ENCODE measurements at places on chromosomes 16 and 17.
A peak's percentile ranks its signal among the peaks of the same experiment; 100 is the strongest.

GRCh38 chr17:61699694-61700093 is 108.7 kb upstream of the NACA2 start:
- DNase-seq = no peak

DNA sequence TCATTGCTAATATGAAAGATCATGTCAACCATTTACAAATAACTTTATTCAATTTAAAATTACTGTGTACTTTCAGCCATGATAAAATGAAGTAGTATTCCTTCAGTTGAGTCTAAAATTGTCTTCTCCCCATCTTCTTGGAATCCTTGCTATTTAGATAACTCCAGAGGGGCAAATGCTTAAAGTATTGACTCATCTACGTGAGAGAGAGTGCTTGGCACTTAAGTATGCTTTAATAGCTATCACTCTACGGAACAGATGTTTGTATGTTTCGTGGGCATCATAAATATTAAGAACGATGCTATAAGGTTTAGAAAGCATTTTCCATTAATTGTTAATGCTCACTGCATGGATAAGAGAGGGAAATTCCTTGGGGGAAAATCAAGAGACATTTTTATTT is 69.3 kb upstream of the MED13 start:
- DNase-seq = no peak

- no peak for DNase-seq
Measured at GRCh38 chr16:54542805-54543505, 256.4 kb upstream of the IRX3 start.

GRCh38 chr17:79478051-79478461 is 132.8 kb downstream of the RBFOX3 start:
- no peak for DNase-seq

DNA sequence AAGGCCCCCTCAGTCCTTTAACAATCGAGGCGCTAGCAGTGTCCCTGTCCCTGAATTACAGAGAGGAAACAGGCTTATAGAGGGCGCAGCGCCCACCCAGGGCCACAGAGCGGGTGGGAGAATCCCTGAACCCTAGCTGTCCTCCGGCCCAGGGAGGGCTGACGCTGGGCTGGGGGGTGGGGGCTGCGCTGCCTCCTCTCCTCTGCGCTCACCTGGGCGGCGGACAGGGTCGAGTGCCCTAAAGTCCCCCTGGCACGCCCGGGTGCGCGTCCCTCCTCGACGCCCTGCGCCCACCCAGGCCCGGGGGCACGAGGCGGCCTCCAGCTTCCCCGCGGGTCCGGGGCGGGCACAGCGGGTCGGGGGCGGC is 200.4 kb upstream of the N4BP1 start:
- DNase-seq = no peak

DNA sequence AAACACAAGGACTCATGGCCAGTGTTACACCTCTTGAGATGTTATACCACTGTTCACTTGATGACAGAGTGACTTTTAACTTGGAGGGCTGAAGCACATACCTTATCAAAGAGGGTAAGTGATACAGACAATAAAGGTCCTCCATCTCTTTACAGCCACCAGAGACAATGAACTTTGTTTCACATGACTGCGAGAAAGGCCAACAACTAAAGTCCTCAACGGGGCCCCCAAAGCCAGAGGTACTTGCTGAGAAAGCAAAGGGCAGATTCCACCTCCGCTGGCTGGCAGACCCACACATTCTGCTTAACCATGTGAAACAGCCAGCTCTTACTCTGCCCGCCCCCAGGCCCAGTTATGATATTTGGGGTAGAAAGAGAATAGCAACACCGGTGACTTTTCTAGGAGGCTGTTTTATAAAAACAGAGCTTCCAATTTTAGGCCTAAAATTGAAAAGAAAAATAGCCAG is 21.4 kb downstream of the DCUN1D3 start:
- DNase-seq = no peak

DNA sequence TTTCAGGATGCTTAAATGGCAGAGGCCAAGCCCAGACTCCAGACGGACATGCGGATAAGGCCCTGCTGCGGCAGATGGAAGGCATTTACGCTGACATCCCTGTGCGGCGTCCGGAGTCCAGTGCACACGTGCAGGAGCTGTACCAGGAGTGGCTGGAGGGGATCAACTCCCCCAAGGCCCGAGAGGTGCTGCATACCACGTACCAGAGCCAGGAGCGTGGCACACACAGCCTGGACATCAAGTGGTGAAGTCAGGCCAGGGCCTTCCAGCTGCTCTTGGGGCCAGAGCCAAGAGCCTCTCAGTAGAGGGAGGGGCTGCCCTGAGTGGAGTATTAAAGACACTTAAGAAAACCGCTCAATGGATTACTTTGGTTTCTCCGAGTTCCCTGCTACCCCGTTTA is 29.4 kb downstream of the NARF start:
- no peak for DNase-seq

GRCh38 chr16:28883221-28883996 is 5.1 kb downstream of the ATP2A1 start:
- DNase-seq = no peak

DNA sequence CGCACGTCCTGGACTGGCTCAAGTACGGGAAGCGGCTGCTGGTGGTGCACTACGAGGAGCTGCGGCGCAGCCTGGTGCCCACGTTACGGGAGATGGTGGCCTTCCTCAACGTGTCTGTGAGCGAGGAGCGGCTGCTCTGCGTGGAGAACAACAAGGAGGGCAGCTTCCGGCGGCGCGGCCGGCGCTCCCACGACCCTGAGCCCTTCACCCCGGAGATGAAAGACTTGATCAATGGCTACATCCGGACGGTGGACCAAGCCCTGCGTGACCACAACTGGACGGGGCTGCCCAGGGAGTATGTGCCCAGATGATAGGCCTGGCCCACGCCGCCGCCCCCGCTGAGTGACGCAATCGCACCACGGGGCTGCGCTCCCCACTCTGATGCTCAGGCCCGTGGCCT is 50.2 kb downstream of the WSCD1 start:
- no peak for DNase-seq

- DNase-seq = no peak
Measured at GRCh38 chr16:3564130-3564888, 12.9 kb downstream of the NLRC3 start.

DNA sequence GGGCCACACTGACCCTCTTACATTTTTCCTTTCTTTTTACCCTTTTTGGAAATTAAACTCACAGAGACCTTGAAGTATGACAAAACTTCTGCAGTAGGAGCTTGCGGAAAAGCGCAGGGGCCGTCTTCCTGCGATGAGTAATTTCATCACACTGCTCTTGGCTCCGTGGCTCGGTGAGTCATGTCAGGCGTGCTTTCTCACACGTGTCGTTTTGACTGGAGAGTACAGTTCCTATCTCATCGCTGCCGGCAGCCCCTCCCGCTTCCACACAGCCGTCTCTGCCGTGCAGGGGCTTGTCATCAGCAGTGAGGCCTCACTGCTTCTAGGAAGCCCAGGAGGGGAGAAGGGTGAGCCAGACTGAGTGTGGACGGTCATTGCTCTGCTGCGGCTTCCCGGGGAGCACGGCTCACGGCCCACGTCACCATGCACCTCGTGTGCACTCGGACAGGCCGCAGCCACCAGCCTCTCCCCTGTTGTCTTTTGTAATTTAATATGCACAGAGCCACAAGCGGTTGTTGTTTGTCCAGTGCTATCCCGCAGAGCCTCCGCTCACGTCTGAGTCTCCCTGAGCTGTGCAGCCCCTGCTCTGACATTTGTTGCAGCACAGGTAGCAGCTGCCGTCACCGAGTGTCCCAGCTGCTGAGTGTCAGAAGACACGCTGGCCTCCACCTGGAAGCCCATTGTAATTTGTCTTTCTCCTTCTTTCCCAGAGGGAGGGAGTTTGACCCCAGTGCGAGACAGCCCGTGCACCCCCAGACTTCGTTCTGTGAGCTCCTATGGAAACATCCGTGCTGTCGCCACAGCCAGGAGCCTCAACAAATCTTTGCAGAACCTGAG is 99.4 kb upstream of the CHMP6 start:
- DNase-seq = peak; percentile 91

DNA sequence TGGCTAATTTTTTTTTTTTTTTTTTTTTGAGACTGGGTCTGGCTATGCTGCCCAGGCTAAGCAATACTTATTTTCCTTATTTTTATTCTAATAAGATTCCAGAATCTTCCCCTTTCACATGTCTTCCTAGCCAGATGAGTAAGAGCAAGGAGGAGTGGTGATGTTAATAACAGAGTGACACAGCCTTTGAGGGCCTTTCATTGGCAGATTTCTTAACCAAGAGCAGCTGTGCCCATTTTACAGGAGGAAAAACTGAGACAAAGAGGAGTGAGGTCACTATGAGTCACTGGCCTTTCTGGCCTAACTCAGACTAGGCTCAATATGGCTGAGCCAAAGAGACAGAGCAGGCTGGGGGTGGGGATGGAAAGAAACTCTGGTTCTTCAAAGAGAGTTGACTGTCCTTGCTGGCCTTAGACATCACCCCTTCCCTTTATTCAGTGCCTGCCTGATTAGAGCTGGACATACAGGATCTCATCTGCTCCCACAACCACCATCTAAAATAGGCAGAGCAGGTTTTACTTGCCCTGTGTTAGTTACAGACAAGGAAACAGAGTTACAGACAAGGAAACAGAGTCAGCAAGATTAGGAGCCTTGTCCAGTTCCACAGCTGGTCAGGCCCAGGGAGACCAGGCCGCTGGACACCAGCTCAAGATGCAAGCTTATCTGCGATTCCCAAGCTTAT is 50.0 kb upstream of the TOB1 start:
- DNase-seq = no peak

- DNase-seq = no peak
Measured at GRCh38 chr16:49734331-49734730, 121.6 kb downstream of the ZNF423 start.

- DNase-seq = no peak
Measured at GRCh38 chr17:33126086-33126485, 134.4 kb downstream of the SPACA3 start.

DNA sequence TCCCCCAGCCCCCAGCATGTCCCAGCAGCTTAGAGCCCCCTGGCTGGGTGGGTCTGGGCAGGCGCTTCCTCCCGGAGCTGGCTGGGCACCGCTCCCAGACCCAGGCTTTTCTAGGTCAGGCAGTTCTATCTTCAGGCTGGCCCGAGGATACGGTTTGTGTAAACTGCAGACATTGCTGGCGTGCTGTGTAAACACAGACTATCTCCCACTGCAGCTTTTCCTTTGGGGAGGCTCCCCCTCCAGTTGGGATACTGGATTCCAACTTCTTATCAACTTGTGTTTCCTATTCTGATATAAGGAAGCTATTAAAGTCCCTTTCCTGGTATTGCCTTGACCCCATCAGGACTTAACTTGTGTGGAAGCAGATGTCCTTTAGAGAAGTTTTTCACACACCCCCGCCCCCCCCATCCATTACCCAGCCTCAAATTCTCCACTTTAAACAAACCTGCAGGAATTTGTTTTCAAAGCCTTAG is 18.3 kb upstream of the GNA13 start:
- DNase-seq = no peak

- DNase-seq = no peak
Measured at GRCh38 chr16:56347670-56348069, 77.7 kb downstream of the AMFR start.

GRCh38 chr16:23712976-23713375 is at the start of gene ERN2:
Gene ERN2 (minus strand): TSS chr16:23713222. CDS start chr16:23713187, 35 bp downstream.
- no peak for DNase-seq

- no peak for DNase-seq
Measured at GRCh38 chr17:57286399-57287105, 30.2 kb downstream of the MSI2 start.

DNA sequence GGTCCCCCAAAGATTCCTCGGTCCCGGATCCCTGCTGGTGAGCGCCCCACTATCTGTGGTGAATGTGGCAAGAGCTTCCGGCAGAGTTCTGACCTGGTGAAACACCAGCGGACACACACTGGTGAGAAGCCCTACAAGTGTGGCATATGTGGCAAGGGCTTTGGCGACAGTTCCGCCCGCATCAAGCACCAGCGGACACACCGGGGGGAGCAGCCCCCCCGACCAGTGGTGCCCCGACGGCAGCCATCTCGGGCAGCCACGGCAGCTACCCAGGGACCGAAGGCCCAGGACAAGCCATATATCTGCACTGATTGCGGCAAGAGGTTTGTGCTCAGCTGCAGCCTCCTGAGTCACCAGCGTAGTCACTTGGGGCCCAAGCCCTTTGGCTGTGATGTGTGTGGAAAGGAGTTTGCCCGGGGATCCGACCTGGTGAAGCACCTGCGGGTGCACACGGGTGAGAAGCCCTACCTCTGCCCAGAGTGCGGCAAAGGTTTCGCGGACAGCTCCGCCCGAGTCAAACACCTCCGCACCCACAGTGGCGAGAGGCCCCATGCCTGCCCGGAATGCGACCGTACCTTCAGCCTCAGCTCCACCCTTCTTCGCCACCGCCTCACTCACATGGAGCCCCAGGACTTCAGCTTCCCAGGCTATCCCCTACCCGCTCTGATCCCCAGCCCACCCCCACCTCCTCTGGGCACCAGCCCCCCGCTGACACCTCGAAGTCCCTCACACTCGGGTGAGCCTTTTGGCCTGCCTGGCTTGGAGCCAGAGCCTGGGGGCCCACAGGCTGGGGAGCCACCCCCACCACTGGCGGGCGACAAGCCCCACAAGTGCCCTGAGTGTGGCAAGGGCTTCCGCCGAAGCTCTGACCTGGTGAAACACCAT is 2.8 kb downstream of the ZNF48 start:
- no peak for DNase-seq

- DNase-seq = no peak
Measured at GRCh38 chr17:36592716-36593321, 1.1 kb downstream of the DHRS11 start.

DNA sequence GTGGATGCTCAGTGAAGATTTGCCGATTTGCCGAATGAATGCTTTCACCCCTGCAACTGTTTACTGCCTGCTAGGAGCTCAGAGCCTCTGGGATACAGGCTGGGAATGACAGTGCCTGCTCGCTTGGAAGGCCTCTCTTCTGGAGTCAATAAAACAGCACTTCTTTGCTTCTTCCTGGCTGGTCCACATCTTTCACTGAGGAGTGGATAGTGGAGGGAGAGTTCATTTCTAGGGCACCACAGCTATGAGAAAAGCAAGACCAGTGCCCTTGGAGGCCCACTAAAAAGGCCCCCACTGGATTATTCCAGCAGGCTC is 3.1 kb upstream of the USP7 start:
- DNase-seq = no peak

GRCh38 chr17:35735036-35735805 is 3.8 kb downstream of the RASL10B start:
- no peak for DNase-seq

DNA sequence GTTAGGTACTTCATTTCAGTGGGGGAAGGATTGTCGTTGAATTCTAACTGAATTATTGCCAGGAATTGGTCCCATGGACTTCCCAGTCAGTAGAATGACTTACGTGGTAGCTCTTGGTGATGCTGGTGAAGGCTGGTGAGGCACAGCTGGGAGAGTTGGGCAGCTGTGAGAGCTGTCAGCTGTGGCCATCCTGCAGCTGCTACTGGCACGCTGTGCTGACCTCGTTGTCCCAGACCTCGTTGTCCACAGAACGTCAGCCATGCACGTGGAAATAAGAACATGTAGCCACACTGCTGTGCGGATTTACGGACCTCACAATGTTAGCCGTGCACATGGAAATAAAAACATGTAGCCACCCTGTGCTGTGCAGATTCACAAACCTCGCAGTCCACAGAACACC is 102.3 kb downstream of the NPIPB11 start:
- no peak for DNase-seq

GRCh38 chr17:75130632-75131277 is 787 bp downstream of the NT5C start:
- peak; percentile 75 for DNase-seq

Data from hepatic stellate cell (primary cell).